ENCODE measurements at places on chromosomes 1 and 21.

DNA sequence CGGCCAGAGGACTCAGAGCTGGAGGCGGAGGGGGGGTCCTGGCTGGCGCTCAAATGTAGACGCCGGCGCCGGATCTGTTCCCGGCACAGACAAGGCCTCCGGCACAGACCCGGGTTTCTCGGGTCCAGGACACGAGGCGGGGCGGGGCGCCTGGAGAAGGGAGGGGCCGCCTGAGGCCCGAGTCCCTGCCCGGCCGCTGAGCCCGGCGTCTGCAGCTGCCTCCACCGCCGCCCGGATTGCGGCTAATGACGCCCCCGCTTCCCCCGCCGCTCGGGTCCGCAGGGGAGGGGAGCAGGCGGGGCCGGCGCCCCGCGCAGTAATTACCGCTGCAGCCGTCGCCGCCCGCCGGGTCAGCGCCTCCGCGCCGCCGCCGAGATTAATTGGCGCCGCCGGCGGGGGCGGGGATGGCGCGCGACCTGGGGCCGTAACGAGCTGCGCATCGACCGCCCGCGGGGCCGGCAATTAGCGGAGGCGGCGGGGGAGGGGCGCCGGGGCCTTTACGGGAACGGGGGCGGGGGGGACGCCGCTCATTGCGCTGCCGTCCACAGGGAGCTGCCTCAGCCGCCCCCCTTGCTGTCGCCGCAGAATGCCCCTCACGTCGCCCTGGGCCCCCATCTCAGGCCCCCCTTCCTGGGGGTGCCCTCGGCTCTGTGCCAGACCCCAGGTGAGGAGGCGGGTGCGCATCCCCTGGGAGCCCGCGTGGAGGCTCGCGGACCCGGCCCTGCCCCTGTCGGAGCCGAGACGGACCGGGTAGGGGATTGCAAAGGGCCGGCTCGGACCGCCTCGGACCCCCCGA, 17.3 kb downstream of the NOC2L start:
- no peak for DNase-seq

GRCh38 chr21:33046455-33046854, 20.7 kb downstream of the OLIG2 start:
- no peak for DNase-seq

DNA sequence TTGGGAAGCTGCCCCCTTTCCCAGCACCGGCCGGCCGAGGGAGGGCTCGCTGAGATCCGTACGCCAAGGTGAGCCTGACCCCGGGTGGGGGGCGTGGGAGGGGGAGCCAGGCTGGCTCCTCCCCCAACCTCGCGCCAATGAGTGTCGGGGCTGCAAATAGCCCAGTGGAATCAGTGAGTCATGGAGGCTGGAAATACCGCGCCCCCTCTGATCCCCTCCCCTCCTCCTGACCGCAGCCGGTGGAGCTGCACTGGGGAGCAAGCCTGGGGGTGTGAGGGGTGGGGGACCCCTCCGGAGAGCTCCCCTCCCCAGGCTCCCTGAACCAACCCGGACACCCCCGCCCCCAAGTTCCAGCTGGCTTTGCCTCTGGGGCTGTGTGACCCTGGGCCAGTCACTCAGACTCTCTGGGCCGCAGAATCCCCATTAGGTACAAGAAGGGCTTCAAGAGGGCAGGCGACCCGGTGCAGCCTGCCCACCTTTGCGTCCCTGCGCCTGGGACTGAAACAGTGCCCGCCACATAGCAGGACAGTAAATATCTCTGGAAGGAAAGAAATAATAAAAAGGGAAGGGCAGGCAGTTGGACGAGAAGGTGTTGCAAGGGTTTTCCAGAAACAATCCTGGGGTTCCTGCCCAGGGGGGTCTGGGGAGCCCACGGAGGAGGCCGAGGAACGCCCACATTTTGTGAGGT, 4.5 kb downstream of the HSPB7 start:
- DNase-seq = peak; percentile 45

DNA sequence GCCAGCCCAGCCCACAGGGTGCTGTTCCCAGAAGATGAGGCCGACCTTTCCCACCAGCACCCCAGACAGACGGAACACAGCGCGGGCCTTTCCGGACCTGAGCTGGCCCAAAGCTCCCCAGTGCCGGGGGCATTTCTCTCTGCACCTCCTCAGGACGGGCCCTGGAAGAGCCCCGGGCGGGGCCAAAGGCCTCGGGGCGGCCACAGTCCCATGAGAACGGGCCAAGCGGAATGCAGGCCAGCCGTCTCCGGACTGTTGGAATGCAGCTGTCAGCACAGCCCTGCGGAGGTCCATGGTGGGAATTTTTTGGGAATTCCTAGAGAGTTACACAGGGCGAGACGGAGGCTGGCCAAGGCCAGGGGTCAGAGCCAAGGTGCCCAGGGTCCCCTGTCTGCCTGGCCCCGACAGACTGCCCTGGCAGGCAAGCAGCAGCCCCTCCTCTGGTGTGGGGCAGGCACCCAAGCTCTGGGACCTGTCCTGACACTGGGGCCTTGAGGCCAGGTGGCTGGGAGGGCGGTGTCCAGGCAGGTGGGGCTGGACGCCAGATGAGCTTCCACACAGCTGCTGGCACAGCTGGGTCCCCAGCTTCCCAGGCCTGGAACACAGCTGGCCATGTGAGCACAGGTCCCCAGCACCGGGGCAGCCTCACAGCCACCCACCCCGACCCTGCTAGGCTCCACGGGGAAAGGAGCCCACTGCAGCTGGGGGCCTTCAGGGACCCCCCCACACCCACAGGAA, 63.0 kb downstream of the MEGF6 start:
- no peak for DNase-seq

DNA sequence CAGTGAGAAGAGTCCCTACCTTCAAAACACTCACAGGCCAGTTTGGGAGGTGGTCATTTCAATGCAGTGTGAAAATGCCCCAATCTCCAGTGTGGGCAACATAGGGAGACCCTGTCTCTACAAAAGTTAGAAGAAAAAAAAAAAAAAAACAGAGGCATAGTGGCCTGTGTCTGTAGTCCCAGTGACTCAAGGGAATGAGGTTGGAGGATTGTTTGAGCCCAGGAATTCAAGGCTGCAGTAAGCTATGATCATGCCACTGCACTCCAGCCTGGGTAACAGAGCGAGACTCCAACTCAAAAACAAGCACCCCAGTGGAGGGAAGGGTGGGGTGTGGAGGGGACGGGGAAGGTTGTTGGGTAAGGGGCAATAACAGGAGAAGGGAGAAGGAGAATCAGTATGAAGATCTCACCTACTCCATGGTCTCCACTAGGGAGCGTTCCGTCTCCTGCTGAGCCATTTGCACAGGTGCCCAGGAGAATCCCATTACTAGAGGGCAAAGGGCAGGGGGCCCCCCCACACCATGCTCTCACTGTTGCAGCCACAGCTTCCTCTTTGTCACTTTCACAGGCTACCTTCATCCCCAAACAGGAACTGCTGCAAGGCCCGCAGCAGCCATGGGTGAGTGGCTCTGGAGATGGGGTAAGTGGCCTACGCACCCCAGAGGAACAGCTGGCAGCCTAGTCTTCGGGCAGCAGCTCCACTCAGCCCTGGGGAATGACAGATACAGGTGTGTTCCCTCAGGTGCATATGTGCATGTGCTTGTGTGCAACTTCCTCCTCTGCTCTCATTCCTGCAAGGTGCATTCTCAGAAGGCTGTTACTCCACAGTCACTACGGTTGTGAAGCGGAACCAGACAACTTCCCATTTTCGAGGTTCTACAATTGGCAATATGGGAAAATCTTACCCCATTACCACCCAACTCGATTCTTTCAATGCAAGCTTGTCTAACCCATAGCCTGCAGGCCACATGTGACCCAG, 87.9 kb upstream of the LYST start:
- peak; percentile 17 for DNase-seq

All from activated CD4-positive, alpha-beta T cell treated with anti-CD3 and anti-CD28 coated beads for 1 hour (primary cell).